Kidney glomerular epithelial cell (primary cell): ENCODE measurements at places on chromosomes 3 and 15.

- DNase-seq: no peak
Observed at GRCh38 chr3:104846270-104846669, 520.4 kb upstream of the ALCAM start.

DNA sequence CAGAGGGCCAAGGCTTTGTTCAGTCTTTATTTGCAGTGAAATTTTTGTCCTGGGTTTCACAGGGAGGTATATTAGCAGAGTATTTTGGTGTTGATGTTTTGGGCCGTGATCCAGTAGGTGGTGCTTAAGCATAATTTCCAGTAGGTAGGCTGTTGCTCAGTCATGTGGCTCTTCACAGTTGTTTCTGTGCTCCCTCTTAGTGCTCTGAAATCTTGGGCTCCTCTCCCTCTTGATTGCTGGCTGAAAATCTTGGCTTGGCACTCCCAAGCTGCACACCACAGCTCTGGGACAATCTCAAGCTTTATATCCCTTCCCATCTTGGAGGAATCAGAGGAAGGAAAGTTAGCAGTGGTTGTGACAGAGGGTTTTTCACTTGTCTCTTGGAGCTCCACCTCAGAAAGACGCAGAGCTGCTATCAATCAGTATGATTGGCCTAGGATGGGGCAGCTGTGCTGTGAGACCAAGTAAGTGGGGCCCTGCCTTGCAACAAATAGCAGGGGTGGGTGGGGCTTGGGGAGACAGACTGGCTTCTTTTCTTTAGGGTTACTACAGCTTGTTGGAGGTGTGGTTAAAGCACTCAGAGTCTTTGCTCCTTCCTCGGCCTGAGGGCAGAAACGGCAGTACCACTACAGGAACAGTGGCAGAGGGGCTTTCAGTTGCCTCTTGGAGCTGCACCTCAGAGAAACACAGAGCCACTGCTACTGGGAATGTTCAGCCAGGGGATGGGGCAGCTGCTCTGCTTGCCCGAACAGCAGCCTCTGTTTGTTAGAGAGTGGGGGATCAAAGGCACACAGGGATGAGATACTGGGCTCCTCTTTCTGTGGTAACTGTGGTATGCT, 627.0 kb downstream of the SI start:
- DNase-seq: no peak

- no peak for DNase-seq
Observed at GRCh38 chr3:32841341-32841740, 23.5 kb downstream of the TRIM71 start.

DNA sequence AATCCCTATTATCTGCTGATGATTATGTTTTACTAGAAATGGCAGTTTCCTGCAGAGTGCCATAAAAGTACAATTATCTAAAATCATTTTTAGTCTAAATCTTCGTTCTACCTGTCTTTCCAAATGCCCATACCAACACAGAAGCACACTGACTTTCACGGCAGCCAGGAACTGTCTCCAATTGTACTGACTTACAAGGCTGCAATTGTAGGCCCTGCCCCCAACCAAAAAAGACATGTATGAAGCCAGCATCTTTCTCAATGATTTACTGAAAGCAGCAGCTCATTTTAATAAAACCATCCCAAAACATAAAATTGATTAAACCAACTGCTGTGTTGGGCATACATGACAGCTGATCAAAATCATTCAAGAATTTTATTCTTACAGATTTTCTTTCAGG, 119.0 kb downstream of the TBC1D5 start:
- DNase-seq: no peak

DNA sequence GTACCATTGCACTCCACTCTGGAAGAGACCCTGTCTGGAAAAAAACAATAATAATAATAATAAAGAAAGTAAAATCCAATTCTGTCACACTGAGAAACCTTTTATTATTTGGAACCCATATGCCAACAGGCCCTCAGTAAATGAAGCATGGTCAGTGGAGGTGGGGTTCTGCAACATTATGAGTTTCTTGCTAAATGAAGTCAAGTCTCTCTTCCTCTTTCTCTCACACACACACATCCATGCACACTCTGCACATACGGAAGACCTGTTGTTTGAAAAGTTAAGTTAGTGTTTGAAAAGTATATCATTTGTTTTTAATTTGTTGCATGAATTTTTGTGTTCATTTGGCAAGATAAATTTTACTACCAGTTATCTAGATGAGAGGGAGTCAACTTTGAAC, 27.8 kb downstream of the GAP43 start:
- no peak for DNase-seq

DNA sequence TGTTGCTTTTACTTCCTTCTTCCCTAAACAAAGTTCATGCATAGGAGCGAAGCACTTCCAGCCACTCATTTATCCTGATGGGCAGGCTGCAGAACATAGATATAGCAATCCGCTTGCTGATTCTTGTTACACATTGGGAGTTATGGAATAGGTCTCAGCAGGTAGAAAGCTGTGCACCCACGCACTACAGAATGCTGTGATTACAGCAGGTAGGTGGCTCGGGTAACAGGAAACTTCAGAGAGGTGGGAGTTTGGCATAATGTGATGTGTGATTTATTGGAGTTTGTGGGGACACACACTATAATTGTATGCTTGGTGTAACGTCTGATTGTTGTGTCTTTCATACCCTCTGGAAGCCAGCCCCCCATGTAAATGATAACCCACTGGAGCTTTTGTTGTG, 99.2 kb upstream of the MEIS2 start:
- DNase-seq: no peak

GRCh38 chr15:42392309-42393024, 33.2 kb downstream of the CAPN3 start:
- no peak for DNase-seq

GRCh38 chr3:192957441-192958021, 39.9 kb upstream of the MB21D2 start:
- DNase-seq: no peak

- no peak for DNase-seq
Observed at GRCh38 chr15:61057376-61057775, 171.7 kb downstream of the RORA start.

GRCh38 chr15:41284427-41285177, 47.8 kb downstream of the OIP5 start:
- no peak for DNase-seq

GRCh38 chr3:36475558-36475957, 95.3 kb downstream of the STAC start:
- no peak for DNase-seq
